ENCODE measurements at places on chromosomes 2 and 18.

GRCh38 chr2:43021791-43022509 is 204.5 kb downstream of the ZFP36L2 start:
- DNase-seq = no peak

DNA sequence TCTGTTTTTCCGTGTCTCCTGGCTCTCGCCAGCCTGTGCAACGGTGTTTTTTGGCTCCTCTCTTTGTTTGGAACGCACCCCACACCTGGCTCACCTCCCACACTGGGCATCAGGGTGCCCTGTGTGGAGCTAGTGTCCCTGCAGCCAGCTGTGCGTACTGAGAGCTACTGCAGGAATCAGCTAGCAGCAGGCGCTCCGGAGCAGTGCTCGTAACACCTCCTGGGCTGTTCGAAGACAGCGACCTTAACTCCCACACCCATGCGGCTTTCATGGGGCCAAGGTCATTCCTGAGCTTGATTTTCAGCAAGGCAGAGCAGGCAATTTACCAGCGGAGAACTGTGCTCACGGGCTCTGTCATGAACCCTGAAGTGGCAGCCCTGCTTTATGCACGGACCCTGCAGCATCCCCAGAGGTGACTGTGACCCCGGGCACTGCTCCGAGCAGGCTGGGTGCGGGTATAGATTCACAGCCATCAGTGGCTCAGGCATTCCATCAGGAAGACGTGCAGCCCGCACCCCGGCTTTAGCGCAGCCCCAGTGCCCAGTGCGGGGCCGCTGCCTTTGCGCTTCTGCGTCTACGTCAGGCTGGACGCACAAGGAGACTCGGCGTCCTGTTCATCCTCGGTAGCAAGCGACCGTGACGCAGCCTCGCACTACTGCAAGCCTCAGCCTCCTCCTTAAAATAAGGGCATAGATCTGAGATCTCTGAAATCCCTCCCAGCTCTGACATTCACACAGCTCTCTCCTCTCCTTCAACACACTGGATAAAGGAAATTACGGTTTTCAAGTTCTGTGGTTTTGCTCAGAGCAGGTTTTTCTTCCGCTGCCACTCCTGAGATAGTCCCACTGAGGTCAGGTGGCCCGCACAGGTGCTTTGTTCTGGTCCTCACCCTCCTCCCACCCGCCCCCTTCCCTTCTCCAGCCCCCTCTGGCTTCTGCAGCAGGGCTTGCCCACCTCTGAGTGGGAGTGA is 58.2 kb downstream of the ADI1 start:
- DNase-seq = no peak

DNA sequence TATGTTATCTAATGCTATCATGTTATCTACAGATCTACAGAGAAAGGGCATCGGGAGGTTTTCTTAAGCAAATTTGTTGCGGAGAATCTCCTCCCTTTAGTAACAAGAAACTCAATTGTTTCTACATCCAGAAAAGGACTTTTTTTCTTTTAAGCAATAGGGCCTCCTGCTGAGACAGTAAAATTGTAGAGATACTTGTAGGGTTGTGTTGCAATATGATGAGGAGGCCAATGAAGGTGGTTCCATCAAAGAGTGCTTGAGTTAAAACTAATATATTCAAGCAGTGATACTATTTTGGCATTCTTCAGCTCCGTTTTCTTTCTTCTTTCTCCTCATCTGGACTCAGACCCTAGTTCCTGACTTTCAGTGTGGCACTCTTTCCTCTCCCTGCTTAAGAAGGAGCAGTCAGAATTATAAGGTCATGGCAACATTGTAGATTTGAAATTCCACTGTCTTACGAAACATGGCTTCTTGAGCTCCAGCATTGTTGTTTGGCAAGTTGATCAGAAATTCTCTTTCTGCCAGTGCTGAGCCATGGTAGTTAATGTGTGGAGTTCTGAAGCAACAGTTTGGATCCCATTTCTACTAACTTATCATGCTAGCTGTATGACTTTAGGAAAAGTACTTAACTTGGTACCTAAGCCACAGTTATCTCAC is 202.0 kb upstream of the SLC14A2 start:
- DNase-seq = no peak

DNA sequence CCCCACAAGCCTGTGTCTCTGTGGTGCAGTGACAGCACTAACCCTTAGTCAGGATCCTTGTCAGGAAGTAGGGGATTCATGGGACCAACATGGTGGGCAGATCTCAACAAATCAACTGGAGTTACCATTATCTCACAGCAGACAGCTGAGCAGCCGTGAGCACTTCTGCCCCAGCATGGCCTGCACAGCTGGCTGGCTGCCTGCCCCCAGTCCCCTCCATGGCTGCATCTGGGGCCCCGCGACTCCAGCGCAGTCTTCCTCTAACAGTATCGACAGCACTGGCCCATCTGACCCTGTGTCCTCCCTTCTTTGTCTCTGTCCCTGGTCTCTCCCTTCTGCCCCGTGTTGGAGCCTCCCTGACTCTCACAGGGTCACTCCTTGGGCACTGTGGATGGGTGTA is 4.7 kb upstream of the ADCY3 start:
- no peak for DNase-seq

DNA sequence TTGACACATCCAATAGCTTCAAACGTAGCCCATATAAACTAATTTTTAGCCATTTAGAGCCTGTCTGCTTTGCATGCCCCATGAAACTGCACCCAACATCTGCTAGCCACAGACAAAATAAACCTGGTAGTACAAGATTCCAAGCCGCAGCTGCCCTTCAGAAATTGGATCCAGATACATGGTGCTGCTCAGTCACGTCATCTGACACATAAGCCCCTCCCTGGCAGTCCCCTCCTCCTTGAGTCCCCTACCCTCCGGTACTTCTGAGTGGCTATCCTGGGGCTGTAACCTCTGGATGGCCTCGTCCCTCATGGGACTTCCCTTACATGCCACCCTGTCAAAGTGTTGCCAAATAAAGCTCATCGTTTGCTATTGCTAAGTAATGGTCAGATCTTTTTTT is 33.8 kb downstream of the PROC start:
- DNase-seq = no peak

GRCh38 chr18:35172451-35173035 is 68.3 kb upstream of the ZNF397 start:
- no peak for DNase-seq

- no peak for DNase-seq
Observed at GRCh38 chr2:239349453-239350135, 51.2 kb downstream of the HDAC4 start.

GRCh38 chr18:34773961-34774766 is 64.1 kb downstream of the DTNA start:
- no peak for DNase-seq

- DNase-seq = no peak
Observed at GRCh38 chr2:84849271-84849952, 31.5 kb downstream of the TRABD2A start.

DNA sequence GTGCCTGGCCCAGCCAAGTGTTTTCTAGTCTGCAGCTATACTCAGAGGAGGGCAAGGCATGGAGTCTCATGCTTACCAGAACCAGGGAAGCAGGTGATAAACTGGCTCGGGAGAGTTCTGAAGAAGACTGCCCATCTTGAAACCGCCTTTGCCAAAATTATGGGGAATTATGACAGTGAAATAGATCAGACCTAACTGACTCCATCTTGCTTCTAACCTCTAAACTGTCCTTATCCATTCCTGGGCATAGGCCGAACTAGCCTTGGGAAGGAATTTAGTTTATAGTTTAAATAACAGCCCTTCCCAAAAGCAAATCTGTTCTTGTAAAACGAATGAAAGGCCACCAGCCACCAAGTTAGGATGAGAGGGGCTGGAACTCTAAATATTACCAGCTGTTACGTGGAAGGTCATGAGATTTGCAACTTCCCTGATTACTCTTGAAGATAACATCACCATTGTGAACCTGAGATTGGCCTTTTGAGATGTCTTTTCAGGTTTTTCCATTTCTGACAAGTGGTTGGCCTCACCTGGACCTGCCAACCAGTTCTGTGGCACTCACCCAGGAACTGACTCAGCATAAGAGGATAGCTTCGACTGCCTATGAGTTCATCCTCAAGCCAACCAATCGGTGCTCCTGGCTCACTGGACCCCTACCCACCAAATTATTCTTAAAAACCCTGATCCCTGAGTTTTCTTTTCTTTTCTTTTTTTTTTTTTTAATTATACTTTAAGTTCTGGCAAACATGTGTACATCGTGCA is 23.4 kb downstream of the CHCHD5 start:
- no peak for DNase-seq

GRCh38 chr2:46493971-46494250 is 14.5 kb downstream of the TMEM247 start:
- DNase-seq = no peak

DNA sequence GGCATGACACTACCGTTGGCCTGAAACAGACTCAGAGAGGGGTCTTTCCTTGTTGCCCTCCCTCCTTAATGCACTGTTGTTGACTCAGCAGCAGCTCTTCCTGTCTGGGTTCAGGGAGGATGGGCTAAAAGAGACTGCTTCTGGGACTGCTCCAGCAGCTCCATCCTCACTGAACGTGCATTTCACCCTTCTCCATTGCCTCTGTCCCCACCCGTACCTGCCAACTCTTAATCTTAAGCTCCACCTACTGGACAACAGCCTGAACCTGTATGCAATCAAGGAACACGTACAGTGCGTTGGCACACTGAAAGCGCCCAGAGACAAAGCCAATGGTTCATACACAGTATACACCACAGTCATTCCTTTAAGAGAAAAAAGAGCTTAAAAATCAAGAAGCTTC is 230.8 kb upstream of the RAB6C start:
- DNase-seq = no peak

- no peak for DNase-seq
Observed at GRCh38 chr2:45029215-45029614, 20.0 kb upstream of the SIX2 start.

DNA sequence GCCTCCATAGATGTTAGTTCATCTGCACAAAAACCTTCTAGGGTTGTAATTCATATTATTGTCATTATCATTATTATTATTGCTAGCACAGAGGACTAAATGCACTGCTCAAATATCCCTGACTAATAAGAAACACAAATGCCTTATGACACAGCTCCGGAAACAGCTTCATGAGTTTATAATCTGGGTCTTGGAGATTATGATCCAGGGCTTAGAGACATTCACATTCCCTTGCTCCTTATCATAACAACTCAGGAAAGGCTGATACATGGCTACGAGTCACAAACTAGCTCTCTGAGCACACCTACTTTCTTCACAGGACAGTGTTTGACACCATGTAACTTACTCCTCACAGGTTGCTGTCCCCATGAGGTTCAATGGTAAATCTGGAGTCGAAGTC is 102.2 kb upstream of the TTC39C start:
- DNase-seq = no peak

DNA sequence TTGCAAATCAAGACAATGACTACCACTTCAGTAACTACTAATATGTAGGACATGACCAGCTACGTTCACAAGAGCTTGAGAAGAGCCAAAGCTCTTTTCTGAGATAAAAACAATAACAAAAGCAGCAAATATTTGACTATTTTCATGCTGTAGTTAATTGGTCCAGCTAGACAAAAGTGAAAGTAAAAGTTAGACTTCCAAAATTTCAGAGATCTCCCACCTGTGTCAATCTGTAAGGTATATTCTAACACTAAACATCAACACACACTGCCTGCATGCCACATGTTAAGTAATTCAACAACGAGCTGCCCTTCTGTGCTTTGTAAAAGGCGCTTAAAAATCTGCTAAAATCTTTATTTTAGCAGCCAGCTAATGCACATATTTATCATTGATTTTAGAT is 185.9 kb downstream of the SLC39A10 start:
- no peak for DNase-seq

GRCh38 chr2:63192889-63193774 is 142.5 kb downstream of the OTX1 start:
- no peak for DNase-seq

DNA sequence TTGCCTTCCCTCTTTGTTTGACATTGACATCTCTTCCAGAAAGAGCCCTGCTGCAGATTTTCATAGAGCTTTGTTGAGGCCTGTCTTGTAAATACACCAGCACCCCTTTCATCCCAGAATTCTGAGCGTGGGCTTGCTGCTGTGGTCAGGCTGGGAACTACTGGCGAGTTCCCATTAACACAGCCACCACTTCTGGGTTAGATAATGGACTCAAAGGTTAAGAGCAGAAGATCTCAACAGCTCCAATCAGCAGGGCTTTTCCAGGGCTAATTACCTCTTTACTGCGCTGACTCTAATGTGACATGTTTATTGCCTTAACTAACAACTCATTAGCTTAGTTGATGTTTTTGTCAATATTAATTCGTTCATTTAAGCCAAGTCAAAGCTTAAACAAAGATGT is 235.9 kb upstream of the BOD1L2 start:
- no peak for DNase-seq

- DNase-seq = no peak
Observed at GRCh38 chr2:85759257-85759613, 5.4 kb downstream of the ATOH8 start.

DNA sequence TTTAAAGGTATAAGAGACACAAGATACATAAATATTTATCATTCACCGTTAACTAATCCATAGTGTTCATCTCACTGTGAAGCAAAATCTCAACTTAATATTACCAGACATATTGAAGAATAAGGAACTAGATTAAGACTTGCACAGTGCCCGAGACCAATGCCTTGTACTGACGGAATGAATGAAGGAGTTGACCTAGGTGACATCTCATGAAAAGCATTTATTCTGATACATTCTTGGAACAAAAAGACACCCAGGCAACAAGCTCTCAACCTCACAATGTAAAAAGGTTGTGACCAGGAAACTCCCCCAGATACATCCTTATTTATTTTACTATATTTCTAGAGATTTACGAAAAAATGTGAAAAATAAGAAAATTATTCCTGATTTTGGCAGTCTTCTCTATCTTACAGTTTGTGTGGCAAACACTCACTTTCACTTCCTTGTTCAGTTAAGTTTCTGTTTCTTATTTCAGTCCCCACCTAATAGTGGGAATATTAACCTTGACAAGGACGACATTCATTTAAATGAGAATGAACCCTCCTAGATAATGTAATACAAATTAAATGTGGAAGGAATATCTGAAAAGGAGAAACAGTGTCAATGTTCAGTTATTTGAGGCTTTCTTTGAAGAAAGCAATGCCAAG is 28.4 kb downstream of the M1AP start:
- no peak for DNase-seq

GRCh38 chr2:28558918-28559317 is 63.1 kb downstream of the PLB1 start:
- DNase-seq = no peak

DNA sequence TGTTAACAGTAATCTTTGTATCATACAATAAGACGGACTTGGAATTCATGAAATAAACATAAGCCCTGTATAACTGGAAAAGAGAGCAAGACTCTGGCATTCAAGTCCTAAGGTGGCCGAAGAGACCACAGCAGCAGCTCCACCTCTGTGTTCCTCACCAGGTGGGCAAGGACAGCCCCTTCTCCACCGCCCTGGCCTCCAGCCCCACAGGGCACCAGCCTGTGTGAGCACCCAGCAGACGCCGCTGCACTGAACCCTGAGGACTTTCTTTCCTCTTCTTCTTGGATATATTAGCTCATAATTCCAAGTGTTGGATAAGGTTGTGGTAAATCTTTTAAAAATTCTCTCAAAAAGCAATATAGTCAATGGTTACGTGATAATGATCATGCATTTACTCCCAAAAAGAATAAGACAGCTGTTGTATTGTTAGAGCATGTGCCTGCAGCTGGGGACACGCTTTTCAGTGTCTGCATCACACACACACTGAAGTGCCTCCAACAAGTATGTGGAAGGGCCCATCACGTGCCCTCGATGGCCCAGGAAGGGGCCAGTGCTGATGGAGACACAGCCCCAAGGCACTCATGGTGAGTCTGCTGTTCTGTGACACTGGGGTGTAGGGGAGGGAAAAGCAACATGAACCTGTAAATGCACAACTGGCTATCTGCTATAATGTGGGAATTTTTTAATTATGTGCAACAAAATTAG is 26.8 kb downstream of the FAM178B start:
- DNase-seq = no peak

GRCh38 chr2:10912076-10912731 is 470 bp downstream of the KCNF1 start:
- no peak for DNase-seq

Data from activated gamma-delta T cell (primary cell).